Right renal pelvis (tissue), 4 donors: ENCODE measurements at places on chromosomes 2 and 18.

GRCh38 chr2:73089270-73090030 is 17.9 kb upstream of the SFXN5 start:
- DNase-seq = no peak

DNA sequence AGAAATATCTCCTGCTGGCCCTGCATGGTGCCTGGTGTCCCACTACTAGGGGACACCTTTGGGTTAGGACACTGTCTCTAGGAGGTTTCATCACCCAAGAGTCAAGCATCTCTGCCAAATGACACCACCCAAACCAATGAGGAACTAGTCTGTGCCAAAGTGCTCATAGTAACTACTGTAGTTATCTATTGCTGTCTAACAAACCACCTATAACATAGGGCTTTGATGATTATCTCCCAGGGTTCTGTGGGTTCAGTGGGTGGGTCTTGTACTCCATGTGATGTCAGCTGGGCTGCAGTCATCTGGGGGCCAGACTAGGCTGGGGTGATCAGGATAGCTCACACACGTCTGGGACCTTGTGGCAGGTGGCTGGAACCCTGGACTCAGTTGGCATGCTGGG is 59.8 kb downstream of the EPAS1 start:
- DNase-seq = no peak

GRCh38 chr2:21928292-21928691 is 804.5 kb downstream of the TDRD15 start:
- DNase-seq = no peak

DNA sequence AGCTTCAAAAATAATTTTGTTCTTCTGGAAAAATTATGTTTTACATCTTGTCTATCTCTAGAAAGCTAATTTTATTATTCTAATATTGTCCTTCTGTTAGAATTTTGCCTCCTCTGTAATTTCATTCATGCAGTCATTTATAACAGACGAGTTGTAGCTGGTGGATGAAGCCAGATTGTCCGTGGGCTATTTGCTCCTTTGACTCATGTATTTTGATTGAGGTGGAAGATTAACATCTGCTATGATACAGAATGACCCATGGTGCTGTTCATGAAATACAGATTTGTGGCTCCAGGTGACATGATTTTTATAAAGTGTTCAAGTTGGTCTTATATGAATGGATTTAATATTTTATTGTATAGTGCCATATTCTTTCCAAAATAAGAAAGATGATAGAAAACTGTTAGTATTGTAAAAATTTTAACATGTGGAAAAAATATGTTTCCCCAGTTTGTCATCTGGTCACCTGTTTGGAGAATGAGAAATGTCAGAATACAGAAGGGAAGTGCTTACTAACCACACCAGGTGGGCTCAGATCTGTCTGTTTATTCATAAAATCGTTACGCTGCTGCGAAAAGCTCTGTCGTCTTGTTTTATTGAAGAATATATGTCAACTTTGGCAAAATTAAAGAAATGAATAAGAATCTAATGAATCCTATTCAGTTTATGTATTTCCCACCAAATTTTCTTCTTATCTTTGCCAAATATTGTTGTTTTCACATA is 20.4 kb upstream of the L3MBTL4 start:
- no peak for DNase-seq

GRCh38 chr18:73927496-73927895 is 220.1 kb downstream of the FBXO15 start:
- DNase-seq = no peak

GRCh38 chr2:75506101-75506697 is 54.5 kb downstream of the EVA1A start:
- no peak for DNase-seq
